ENCODE measurements at places on chromosomes 4 and X.

DNA sequence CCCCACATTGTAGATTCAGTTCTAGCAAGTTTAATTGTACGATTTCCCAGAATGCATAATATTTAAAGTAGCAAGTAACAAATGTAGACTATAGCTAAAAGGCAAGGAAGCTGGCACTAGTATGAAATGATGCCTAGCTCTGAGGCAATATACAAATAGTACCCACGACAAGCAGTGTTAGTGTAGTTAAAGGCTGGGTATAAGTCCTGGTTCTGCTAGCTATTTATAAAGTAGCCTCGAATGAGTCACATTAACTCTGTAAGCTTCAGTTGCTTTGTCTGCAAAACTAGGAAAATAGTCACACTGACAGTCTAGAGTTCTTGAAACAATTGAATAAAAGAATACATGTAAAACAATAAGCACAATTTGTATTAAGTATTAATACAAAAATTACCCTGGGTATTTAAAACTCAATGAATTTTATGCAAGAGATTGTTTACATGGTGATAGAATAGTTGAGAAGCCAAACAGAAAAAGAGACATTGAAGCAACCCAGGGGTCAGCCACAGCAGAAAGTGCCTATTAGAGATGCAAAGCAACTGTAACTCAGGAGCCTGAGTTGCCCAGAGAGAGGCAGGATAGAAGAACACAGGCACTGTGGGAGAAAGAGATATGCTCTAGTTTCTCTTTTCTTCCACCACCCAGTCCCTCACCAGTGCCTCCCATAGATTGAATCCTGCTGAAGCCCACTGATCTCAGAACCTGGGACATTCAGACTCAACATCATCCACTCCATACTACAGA, 949.0 kb downstream of the C4orf33 start:
- DNase-seq, result no peak

DNA sequence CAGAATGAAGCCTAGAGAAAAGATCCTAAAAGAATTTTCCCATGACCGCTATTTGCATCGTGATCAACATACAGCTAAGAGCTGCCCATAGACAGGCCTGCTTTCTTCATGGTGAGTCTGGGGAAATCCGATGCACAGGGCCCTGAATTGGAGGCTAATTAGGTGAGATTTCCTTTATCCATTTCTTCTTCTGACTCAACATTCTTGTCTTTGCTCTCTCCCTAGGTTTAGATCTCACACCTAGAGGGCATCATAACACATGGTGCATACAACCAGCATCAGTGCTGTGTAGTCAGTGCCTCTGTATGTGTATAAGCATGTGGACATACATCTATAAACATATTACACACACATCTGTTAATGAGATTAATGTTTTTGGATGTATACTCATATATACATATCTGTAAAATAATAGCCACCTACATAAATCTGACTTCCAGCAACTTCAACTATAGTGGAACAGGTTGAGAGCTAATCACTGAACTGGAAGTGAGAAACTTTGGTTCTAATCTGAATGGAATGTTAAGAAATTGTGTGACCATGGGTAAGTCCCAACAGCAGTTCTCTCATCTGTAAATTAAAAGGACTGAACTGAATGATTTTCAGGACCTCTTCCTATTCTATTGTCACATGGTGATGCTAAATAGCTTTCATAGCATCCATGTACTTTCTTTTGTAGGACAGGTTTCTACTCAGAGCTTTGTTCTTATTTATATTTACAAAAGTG, 17.5 kb downstream of the GATB start:
- DNase-seq, result no peak

- no peak for DNase-seq
These were observed 70.0 kb downstream of the NPNT start for GRCh38 chr4:105965183-105965800.

GRCh38 chr4:119000400-119000799, 111.7 kb downstream of the SYNPO2 start:
- DNase-seq, result no peak

DNA sequence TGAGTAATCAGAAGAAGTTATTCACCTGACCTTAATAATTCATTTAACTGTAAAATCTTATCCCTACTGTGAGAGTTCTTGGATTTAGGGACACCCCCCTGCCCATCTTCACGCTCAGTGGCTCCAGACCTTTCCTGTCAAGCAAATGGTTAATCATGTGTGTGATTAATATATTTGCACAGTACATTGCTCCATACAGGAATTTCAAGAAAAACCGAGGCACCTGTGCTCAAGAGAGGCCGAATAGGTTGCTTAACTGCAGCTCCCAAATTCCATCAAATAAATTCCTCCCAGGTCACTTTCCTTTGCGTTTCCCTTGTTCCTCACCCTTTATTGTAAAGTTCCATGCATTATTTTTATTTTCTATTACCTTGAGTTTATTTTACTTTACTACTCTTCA, 119.5 kb downstream of the STOX2 start:
- DNase-seq, result no peak

GRCh38 chrX:24364851-24365538, 4.6 kb downstream of the SUPT20HL1 start:
- DNase-seq, result no peak

- no peak for DNase-seq
These were observed 30.9 kb downstream of the RNF212 start for GRCh38 chr4:1082215-1083182.

GRCh38 chrX:94850811-94851210, 1176.8 kb downstream of the FAM133A start:
- DNase-seq, result no peak

GRCh38 chrX:65688403-65688871, 21.0 kb downstream of the MSN start:
- no peak for DNase-seq

DNA sequence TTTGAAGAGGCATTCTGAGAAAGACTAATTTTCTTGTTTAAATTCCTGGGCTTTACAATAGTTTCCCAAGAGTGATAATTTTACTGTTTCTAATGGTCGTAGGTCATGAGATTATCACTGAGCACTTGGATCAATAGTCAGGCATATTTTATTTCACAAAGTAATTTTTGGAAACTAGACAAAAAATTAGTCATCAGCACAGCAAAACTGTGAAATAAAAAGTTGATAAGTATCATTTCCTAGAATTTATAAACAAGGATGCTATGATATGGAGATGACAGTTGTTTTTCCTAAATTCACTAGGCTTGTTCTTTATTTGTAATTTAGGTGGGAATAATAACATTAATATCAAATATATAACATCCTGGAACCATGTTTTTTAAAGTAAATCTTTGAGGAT, 33.0 kb downstream of the SULT1B1 start:
- no peak for DNase-seq

DNA sequence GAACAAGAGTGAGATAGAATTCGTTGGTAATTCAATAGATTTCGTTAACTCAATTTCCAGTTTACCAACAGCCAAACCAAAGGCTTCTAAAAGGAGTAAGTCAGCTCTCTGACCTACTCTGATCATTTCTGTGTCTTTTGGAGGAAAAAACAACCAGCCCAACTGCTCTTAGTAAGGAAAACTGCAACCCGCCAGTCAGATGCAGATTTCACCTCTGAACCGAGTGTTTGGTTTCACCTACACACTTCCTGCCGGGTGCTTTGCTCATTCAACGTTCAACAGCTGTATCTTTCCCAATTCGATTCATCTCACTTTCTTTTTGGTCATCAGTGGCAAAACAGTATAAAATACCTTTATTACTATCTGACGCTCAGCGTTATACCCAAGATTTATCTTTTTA, 24.5 kb downstream of the TMSB4X start:
- no peak for DNase-seq

DNA sequence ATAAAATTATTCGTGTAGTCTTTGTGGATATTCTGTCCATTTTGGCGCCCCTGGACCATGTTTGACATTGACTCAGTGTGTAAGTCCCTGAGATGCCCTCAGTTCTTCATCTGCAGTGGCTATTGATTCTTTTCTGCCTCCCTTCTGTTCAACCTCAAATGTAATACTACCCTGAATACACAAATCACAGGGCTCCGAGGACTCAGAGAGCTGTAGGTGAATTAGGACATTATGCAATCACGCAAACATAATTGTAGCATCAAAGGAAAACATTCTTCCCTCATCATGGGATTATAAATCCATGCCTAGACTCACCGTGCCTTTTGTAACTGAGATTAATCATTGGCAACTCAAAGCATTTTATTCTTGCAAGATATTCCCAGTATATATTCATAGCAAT, 161.4 kb upstream of the PACRGL start:
- DNase-seq, result no peak
